ENCODE measurements at places on chromosomes 16 and 17.

- no peak for DNase-seq
Measured at GRCh38 chr17:69878661-69879060, 196.4 kb upstream of the KCNJ16 start.

- peak; percentile 38 for DNase-seq
Measured at GRCh38 chr17:37047631-37048104, 98.9 kb downstream of the AATF start.

- no peak for DNase-seq
Measured at GRCh38 chr17:69853541-69854224, 221.3 kb upstream of the KCNJ16 start.

GRCh38 chr17:15307710-15308111 lies 33.7 kb downstream of the TEKT3 start:
- no peak for DNase-seq

GRCh38 chr16:63372283-63372682 lies 1336.0 kb upstream of the CDH8 start:
- no peak for DNase-seq

- no peak for DNase-seq
Measured at GRCh38 chr17:2929881-2930533, 133.4 kb downstream of the OR1D5 start.

DNA sequence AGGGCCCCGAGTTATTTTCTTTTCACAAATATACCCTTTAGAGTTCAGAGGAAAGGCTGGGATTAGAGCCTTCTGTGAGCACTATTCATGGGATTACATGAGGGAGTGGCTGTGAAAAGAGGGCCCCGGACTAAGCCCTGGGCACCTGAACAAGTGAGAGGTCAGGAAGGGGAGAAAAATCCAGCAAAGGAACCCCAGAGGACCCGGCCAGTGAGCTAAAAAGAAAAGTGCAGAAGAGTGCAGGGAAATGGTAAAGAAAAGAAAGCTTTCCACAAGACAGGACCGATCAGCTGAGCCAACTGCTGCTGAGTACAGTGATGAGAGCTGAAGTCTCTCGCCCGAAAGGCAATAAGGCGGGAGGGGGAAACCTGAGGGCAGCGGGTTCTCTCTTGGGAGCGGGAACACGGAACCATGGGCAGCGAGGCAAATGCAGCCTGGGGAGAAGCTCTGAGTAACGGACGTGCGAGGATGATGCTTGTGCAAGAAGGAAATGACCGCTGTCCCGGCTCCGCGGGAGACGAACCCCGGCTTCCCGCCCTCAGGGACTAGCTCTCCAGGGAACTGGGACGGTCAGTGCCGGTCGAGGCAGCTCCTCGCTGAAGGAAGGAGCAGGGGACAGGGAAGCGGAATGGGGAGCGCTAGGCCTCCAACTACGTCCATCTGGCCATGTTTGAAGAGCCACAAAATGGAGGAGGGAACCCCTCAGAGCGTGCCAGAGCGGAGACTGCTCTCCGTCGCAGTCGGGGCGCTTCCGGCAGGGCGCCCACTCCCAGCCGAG lies 665 bp upstream of the ALDH3A2 start:
- no peak for DNase-seq

GRCh38 chr17:37698911-37699255 lies 46.0 kb downstream of the HNF1B start:
- DNase-seq = no peak

- DNase-seq = no peak
Measured at GRCh38 chr16:3019594-3020246, 448 bp upstream of the TNFRSF12A start.

DNA sequence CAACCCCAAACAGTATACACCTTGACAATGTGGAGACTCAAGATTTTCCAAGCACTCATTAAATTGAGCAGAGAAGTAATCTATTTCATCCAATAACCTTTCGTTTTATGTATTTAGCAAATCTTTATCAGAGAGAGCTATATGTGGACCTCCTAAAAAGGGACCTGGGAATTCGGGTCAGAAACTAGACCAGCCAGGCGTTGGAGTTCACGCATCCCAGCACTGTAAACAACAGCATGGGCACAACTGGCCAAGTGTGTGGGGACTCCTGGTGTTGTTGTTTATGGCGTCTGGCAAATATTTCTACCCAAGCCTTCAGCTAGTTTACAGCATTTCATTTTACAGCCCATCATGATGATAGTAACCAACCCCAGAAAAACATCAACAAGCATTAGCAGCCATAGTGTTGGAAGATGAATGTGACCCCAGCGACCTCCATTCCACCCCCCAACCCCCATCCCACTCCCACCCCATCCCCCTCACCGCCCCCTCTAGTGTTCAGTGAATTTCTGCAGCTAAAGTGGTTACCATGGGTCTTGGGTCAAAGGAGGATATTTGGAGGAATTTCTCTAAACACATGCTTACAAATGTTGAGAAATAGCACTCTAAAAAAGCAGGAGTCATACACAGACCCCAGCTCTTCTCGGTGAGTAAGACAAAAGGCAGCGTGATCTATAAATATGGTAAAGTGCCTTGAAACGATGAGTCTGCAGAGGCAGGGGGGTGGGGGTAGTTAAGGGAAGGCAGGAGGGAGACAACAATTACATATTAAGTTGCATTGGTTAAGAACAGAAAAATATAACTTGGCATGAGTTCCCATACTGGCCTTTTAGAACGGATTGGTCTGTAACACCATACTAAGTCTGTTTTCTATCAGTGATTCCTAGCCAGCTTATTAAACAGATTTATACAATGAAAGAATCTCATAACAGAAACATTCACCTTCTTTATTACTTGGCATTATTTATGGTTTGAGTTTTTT lies 91.4 kb upstream of the TBX2 start:
- DNase-seq = no peak

DNA sequence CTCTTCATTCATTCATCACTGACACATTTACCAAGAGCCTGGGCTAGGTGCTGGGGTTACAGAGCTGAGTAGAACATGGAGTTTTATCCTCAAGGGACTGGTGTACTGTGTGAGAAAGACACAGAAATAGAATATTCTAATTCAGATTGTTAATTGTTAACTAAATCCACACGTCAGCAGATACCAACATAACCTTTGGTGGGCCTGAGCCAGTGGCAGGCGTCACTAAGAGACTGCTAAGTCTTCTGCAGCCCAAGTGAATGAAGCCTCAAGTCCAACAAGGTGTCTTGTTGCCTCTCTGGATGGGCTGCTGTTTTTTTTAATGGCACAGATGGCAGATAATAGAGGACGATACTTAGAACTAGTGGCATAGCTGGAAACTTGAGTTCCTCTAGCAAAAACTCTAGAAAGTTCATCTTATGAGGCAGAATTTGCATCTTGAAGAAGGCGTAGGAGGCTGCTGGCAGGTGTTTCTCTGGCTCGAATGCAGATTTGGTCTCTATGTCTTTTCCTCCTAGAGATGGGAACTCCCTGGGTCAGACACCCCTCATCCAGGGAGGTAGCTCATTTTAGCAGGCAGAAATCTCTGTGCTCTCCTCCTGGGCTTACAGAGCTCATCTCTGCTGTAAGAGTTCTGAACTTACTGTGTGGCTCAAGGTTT lies 179.5 kb downstream of the NTN1 start:
- no peak for DNase-seq

- DNase-seq = no peak
Measured at GRCh38 chr17:30831257-30831656, 509 bp upstream of the ATAD5 start.

DNA sequence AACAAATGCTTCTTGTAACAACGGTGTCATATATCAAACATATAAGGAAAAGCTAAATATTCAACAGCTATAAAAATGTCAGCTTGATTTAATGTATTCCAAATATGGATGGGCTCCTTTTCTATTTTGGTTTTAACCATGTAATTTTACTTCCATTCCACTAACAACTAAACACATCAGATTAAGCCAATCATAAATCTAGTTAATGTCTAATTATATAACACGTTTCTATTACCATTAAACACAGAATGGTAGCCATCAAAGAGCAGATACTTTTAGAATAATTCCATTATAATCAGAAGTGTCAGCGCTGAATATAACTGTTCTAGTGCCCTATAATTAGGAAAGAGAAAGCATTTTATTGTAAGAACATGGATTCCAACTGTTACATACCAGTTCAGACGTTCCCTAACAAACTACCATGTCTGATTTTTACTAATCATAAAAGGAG lies 10.0 kb downstream of the CMC2 start:
- DNase-seq = no peak

DNA sequence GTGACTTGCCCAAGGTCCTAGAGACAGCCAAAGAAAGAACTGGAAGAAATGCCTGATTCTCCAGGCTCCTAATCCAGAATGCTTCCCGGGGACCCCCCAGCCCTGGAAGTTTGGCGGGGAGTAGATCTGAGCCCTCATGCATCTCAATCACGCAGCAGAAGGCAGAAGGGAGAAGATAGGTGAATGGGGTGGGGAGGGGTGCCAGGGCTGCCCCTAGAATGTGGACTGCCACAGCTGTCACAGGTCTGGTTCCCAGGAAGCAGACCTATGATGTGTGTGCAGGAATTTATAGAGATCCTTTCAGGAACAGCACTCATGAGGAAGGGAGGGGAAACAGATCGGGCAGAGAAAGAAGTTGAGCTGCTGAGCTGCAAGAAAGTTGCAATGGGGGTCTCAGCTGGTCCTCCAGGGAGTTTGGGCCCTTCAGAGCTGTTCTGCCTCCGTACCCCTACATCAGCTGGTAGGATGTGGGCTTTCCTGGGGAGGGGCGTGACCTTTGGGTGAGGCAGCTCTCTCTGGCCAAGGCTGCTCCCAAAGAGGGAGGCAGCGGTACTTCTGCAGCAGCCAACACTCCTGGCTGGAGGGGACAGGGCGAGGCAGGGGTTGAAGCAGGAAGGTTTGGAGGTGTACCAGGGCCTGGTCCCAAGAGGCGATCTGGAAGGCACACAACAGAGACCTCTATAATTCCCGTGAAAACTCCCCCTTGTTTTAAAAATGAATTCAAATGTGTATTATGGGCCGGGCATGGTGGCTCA lies 43.4 kb downstream of the DNAH9 start:
- no peak for DNase-seq

GRCh38 chr17:83185023-83186002 lies 105.9 kb downstream of the METRNL start:
- no peak for DNase-seq

DNA sequence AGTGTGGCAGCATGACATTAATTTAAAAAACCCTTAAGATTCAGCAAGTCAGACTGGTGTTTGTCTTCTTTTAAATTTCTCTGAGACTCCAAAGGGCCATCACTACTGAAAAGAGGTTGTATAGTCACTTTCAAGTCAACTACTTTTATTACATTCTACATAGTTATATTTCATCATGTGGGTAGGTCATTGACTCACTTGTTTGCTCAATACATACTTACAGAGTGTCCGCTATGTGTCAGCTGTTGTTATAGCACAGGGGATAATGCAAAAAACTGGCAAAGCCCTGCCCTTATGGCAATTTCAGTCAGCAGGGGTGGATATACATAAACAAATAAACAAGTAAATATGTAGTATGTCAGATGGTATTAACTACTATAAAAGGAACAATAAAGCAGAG lies 2.5 kb upstream of the MYH4 start:
- no peak for DNase-seq

DNA sequence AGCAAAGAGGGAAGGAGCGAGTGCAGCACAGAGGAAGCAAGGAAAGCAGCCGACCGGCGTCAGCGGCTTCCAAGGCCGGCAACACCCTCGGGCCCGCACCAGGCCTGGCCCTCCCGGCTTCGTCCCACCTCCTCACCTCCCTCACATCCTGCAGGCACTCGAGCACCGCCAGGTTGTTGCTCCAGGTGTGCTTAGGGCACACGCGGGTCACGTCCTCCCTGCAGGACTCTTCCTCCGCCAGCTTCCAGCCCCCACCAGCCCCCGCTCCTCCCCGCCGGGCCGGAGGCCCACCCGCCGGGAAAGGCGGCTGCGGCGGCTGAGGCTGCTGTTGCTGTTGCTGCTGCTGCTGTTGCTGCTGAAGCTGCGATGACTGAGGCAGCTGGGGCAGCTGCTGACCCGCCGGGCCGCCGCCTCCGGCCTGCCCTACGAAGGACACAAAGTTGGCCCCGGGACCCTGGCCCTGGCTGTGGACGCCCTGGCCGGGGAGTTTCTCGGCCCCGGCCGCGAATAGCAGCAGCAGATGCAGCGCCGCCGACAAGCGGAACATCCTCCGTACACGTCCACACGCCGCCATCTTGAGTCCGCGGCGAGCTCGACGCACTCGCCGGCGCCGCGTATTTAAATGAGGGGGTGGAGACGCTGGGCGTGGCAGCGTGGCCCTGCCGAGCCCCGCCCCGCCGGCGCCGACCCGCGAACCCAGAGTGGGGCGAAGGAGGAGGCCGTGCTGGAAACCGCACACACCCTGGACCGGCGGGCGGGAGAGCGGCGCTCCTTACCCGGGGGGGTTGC lies at the start of gene GLG1:
Gene GLG1, minus strand, starts transcription at position 594 of the 789 bp plus-strand sequence. Its CDS starts 20 bp downstream, at position 574.
- peak; percentile 94 for DNase-seq

GRCh38 chr17:81252987-81253329 lies 13.8 kb downstream of the NDUFAF8 start:
- DNase-seq = no peak

DNA sequence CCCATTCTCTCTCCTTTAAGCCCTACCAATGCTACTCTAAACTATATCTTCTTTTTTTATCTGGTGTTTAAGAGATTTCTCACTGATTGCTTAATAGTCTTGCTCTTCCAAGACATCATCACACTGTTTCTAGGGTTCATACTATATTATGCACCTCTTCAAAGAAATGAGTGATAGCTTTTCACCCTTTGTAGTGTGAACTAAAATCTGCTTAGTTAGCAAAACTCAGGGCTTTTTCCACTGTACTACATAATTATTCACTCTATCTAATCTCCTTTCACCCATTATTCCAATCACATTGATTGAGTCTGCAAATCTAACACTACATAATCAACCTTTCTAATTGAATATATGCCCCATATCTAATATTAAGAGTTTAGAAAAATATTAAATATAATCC lies 456.0 kb upstream of the SOX9 start:
- no peak for DNase-seq

- DNase-seq = no peak
Measured at GRCh38 chr17:78390241-78391050, 12.0 kb downstream of the PGS1 start.

DNA sequence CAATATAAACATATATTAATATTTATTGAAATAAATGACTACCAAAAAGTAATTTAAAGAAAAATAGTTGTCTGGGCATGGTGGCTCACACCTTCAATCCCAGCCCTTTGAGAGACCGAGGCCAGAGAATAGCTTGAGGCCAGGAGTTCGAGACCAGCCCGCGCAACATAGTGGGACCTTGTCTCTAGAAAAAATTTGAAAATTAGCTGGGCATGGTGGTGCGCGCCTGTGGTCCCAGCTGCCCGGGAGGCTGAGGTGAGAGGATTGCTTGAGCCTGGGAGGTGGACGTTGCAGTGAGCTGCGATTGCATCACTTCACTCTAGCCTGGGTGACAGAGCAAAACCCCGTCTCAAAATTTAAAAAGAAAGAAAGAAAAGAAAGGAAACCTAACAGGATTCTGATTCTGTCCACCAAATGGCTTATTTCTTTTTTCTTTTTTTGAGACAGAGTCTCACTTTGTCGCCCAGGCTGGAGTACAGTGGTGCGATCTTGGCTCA lies 3.4 kb upstream of the BPTF start:
- DNase-seq = no peak

DNA sequence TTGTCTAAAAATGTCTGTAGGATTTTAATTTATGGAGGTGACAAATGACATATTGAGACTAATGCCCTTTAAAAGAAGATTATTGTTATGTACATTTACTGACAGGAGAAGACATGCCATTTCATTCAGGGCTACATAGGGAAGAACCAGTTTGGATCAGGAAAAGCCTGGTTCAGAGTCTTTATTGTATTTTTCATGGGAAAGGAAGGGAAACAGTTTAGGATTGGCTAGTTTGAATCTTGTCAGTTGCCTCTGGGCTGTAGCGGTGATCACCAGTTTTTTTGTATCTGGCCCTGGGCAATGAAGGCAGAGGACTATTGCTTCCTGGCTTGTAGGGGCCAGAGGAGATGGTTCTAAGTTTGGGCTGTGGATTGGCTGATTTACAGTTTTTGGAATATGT lies 31.8 kb downstream of the NSRP1 start:
- no peak for DNase-seq
